ENCODE measurements at places on chromosomes 3 and 15. TPM values are rescaled to one million over a fixed set of nuclear protein-coding genes. Genes with fewer than 3 reads are reported as not detected.

The LRRK1 gene
- 12.3 TPM for polyA plus RNA-seq

DNA sequence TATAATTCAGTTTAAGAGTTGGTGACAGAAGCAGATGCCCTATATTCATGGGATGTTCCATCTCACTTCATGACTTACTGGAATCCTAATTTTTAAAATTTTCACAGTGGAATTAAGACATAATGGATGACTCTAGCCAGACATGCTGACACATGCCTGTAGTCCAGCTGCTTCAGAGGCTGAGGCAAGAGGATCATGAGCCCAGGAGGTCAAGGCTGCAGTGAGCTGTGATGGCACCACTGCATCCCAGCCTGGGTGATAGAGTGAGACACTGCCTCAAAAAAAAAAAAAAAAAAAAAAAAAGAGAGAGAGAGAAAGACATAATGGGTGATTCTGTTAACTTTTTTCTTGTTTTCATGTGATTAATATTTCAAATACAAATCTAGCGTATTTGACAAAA, 123.6 kb downstream of the KLHL25 start:
- no peak for DNase-seq

The UBA7 gene
- 37.7 TPM for polyA plus RNA-seq

GRCh38 chr3:8663177-8664061, 18.8 kb upstream of the SSUH2 start:
- peak; percentile 31 for DNase-seq

Data from urinary bladder (tissue), 4 donors.